ENCODE measurements at places on chromosomes 1 and 21.
A peak's percentile ranks its signal among the peaks of the same experiment; 100 is the strongest.

DNA sequence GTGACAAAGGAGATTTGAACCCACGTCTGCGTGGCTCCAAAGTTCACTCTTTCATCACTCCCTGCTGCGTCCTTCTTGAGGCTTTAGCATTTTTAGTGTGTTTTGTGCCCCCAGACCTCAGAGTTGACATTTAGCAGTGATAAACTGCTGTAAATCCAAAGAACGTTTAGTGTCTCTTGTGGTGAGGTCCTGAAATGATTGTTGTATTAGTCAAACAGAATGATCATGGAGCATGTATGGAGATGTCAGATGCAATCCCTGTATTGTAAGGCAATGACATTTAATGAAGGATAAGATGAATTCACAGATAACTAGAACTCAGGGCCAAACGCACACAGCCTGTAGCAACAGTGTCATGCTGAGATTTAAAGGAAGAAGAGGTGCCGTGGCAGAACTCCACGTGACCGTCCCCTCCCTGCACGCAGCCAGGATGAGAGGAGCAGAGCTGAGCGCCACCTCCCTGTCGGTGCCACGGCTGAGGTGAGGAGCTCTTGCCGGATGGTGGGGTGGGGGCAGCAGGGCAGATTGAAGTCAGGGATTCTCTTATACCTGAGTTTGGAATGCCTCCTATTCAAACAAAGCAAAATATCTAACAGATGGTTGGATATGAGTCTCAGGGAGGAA lies 30.1 kb downstream of the NTPCR start:
- H3K36me3 ChIP-seq = peaks cover 10% of the 10 kb centered on the region
- H3K4me3 ChIP-seq = no peak overlapping the region
- no peaks in the 10 kb centered on the region for H3K27me3 ChIP-seq
- no peak for DNase-seq

DNA sequence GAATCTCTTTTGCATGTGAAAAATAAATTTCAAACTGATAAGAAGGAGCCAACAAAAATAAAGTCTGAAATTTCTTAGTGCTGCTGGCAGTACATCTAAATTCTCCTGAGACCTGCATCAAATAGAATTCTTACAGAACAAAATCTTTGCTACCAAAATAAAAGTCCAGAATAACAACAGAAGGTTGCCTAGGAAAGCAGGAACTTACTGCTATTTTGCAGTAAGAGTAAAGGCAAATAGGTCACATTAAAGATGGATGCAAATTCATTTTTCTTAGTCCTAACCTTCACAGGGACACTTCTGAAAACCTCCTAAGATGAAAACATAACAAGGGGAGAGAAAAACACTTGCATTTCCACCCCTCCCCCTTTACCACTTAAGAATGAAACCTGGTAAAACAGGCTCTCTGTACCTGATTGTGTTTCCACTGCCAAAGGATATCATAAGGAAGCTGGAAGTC lies 59.0 kb downstream of the RUSC1 start:
- no peak overlapping the region for H3K27ac ChIP-seq
- DNase-seq = no peak
- H3K4me3 ChIP-seq = no peak overlapping the region
- H3K36me3 ChIP-seq = no peaks in the 10 kb centered on the region

DNA sequence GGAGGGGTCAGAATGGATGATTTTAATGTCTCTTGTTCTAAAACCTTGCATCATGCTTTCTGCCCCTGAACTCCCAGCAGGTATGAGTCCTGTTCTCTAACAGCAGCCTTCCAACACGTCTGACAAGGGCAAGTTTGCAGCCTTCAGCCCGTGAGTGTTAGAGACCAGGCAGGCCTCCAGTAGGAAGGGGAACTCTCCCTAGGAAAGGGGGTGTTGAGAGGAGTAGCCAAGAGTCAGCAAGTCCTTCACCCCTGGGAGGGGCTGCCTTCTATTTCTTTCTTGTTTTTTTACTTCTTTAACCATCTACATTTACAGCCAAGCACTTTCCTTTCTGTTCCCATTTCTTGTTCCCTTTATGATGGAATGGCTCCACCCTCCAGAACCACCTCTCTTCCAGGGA lies 14.2 kb downstream of the BATF3 start:
- H3K4me1 ChIP-seq = no peaks in the 10 kb centered on the region
- H3K27me3 ChIP-seq = no peaks in the 10 kb centered on the region
- no peak overlapping the region for H3K4me3 ChIP-seq
- no peaks in the 10 kb centered on the region for H3K36me3 ChIP-seq
- no peak for DNase-seq

DNA sequence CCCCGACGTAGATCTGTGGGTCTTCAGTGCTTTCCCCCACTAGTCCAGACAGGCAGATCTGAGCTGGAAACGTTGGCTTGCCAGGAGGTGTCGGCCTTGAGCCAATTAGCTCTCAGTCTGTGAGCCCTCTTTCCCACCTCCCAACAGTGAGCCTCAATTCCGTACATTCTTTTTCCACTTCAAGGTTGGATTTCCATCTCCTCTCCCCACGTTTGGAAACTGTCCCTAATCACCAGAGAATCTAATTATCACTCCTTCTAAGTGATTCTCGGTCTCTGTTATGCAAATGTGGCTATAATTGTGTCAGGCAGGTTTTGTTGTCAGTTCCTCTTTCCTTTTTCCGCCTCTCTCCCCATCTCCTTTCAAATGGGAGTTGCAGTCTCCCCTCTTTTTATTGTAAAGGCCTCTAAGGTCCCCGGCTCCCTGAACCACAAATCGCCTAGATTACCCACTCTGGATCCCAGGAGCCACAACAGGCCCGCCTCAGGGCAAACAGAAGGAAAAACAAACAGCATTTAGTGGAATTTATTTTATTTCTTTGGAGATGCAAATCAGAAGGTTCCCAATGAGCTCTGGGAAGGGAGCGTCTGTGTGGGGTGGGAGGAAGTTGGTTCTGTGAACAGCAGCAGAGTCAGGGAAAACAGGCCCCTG lies 29.4 kb upstream of the LRRN2 start:
- H3K27me3 ChIP-seq = peaks cover 35% of the 10 kb centered on the region
- no peak overlapping the region for H3K4me3 ChIP-seq
- peaks cover 13% of the 10 kb centered on the region for H3K4me1 ChIP-seq
- H3K27ac ChIP-seq = no peak overlapping the region
- no peaks in the 10 kb centered on the region for H3K36me3 ChIP-seq

- H3K27me3 ChIP-seq = no peaks in the 10 kb centered on the region
- H3K4me3 ChIP-seq = no peak overlapping the region
- 0 out of 2 replicates have a peak, but pooled peaks cover 2% of the 10 kb centered on the region for H3K36me3 ChIP-seq
- no peak for DNase-seq
- H3K4me1 ChIP-seq = no peaks in the 10 kb centered on the region
- no peak overlapping the region for H3K27ac ChIP-seq
Measured at GRCh38 chr1:39533442-39533841, 42.0 kb downstream of the BMP8A start.

- peaks cover 2% of the 10 kb centered on the region for H3K36me3 ChIP-seq
- no peak overlapping the region for H3K27ac ChIP-seq
- 0 out of 2 replicates have a peak, but pooled peaks cover 3% of the 10 kb centered on the region for H3K4me1 ChIP-seq
- H3K27me3 ChIP-seq = peaks cover 5% of the 10 kb centered on the region
- DNase-seq = no peak
- peak overlapping the region; percentile 64 for H3K4me3 ChIP-seq
Measured at GRCh38 chr1:85576642-85577418, 3.7 kb upstream of the CCN1 start.

DNA sequence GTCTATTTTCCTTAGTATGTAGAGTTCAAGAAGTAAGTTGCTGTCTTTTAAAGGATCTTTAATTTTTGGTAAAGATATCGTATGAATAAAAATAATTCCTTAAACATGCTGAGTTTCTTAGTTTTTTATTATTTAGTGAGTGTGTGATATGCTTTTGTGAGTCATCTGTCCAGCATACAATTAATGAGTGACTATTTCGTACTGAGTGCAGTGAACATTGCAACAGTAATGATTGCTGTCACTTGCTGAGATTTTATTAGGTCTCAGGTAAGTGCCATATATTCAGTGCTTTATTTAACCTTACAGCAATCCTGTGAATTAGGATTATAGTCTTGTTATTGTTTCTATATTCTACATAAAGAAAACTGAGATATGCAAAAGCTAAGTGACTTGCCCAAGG lies 22.6 kb downstream of the MIGA1 start:
- H3K4me1 ChIP-seq = no peaks in the 10 kb centered on the region
- no peak for DNase-seq
- H3K27me3 ChIP-seq = no peaks in the 10 kb centered on the region
- H3K4me3 ChIP-seq = no peak overlapping the region
- H3K36me3 ChIP-seq = no peaks in the 10 kb centered on the region

GRCh38 chr1:36128126-36128904 lies 3.3 kb upstream of the COL8A2 start:
- H3K4me1 ChIP-seq = no peaks in the 10 kb centered on the region
- H3K27me3 ChIP-seq = peaks cover 17% of the 10 kb centered on the region
- no peak for DNase-seq
- H3K4me3 ChIP-seq = no peak overlapping the region

DNA sequence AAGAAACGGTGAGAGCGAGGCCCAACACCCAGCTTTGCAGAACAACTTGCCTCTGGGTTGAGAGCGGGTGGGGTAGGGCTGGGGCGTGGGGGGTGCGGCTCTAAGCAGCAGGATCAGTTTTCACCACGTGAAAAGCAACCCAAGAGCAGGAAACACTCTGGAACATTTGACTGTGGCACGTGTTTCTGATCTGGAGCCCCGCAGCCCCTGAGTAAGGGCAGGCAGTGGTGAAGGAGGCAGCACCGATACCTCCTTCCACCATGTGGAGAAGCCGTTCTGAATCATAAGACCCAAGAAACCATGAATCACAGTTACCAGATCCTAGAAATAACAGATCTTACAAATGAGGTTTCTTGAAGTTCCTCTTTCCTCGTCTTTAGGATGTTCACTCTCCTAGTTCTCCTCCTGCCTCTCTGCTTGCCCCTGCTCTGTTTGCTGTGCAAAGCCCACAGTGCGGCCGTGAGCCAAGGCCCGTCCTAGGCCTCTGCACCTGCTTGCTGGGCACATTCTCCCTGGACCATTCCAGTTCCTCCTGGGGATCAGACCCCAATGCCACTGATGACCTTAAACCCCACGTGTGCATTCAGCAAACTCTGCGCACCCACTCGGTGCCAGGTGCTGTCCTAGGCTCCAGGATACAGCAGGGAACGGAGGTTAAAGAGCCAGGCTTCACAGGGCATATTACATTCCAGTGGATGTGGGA lies 31.9 kb downstream of the SLC1A7 start:
- no peaks in the 10 kb centered on the region for H3K36me3 ChIP-seq
- H3K27ac ChIP-seq = no peak overlapping the region
- H3K4me3 ChIP-seq = no peak overlapping the region
- DNase-seq = no peak
- no peaks in the 10 kb centered on the region for H3K27me3 ChIP-seq

DNA sequence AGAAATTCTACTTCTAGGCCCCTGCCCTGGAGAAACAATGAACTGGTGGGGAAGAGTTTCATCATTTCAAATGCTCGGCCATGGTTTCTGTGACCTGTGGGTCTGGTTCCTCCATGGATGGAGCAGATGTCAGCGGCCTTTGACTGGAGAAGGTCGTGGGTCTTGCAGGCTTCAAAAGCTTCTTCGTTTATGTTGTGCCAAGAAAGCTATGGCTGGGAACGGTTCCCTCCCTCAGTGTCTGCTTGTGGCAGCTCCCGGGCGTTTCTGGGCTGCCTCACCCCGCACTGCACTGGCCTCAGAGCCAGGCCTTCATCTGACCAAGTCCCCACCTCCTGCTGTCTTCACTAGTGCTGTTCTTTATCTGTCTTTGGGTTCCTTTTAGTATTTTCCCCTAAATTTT lies 46.4 kb upstream of the POFUT2 start:
- DNase-seq = no peak
- no peaks in the 10 kb centered on the region for H3K27me3 ChIP-seq
- H3K27ac ChIP-seq = no peak overlapping the region
- no peak overlapping the region for H3K4me3 ChIP-seq
- H3K4me1 ChIP-seq = peaks cover 11% of the 10 kb centered on the region
- no peaks in the 10 kb centered on the region for H3K36me3 ChIP-seq

GRCh38 chr21:31530897-31531705 lies 128.4 kb upstream of the SOD1 start:
- no peak for DNase-seq
- no peaks in the 10 kb centered on the region for H3K36me3 ChIP-seq
- H3K27ac ChIP-seq = no peak overlapping the region
- no peak overlapping the region for H3K4me3 ChIP-seq
- no peaks in the 10 kb centered on the region for H3K27me3 ChIP-seq

DNA sequence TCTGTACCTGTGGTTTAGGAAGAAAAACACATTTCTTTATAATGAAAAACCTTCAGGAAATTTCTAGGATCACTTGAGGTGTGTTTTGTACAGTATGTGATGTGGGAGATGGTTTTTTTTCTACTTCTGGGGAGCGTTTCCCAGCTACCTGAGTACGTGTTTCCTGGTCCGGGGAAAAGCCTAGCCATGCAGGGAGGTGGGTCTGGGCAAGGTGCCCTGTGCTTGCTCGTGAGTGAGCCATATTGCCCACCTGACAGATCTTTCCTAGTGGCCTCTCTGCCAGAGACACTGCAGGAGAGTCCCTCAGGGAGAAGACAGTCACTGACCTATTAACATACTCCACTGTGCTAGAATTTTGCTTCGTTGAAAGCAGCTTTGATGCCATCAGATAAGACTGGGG lies 41.3 kb downstream of the TRPM2 start:
- no peaks in the 10 kb centered on the region for H3K4me1 ChIP-seq
- no peak overlapping the region for H3K4me3 ChIP-seq
- H3K27ac ChIP-seq = no peak overlapping the region
- no peaks in the 10 kb centered on the region for H3K36me3 ChIP-seq
- no peaks in the 10 kb centered on the region for H3K27me3 ChIP-seq

DNA sequence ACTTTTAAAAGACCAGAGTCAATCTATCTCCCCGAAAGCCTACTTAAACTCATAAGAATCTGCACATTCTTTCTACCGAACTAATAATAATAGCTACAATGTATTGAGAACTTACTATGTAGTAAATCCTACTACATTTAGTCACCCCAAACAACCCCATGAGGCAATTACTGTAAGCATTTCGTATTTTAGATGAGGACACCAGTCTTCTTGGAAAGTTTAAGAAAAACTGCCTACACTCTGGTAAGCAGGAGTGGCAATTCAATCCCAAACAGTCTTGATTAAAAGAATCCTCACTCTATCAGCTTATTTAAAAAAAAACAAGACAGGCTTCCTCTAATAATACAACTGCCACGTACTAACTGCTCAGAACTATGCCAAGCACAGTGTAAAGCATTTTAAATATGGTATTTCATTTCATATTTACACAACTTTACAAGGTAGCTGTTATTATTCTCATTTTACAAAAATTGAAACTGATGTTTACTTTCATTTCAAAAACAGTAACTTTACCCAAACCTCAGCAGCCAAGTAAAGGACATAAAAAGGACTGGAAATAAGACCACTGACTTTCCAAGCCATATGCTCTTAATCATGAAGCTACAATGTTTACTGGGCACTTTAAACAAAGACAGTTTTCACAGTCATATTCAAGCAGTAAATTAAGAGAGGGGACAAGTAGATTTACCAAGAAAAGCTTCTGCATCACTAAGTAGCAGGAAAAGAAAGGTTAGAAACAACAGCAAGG lies 13.9 kb downstream of the ARID4B start:
- no peak overlapping the region for H3K27ac ChIP-seq
- no peak overlapping the region for H3K4me3 ChIP-seq
- no peaks in the 10 kb centered on the region for H3K27me3 ChIP-seq
- no peaks in the 10 kb centered on the region for H3K4me1 ChIP-seq
- 0 out of 2 replicates have a peak, but pooled peaks cover 3% of the 10 kb centered on the region for H3K36me3 ChIP-seq

GRCh38 chr1:15177710-15178166 lies 24.2 kb downstream of the TMEM51 start:
- no peak overlapping the region for H3K4me3 ChIP-seq
- peaks cover 4% of the 10 kb centered on the region for H3K4me1 ChIP-seq
- H3K27me3 ChIP-seq = no peaks in the 10 kb centered on the region
- no peak for DNase-seq
- H3K27ac ChIP-seq = no peak overlapping the region

Data from iPS DF 6.9 (cell line).